ENCODE measurements at places on chromosomes 16 and 17.

DNA sequence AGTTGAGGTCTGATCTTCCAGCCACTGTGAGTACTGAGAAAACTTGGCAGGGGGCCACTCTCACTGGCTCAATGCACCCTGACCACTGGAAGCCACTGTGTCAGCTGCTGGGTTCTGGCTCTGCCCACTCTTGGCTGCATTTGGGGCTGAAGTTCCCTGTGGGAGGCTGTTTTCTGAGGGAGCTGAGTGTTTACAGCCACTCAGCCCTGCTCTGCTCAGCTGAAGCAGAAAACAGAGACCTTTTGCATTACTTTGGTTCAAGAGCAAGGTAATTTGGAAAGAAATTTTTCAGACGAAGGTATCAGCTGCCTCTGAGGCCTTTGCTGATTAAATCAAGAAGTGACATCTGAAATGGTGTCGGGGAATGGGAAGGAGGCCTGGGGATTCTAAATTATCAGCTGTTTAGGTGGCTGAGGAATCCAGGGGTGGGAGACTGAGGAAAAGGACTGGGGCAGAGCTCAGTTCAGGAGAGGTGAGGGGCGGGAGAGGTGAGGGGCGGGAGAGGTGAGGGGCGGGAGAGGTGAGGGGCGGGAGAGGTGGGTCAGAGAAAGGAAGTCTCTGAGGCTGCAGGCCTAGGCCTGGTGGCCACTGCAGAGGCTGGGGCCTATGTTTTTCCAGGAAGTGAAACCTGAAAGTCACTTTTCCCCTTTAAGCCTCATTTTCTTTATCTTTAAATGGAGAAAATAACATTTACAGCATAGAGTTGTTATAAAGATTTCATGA is at the start of gene ACSM5:
Gene ACSM5, plus strand, starts transcription at position 137 of the 723 bp plus-strand sequence. CDS start 1,951 bp downstream, outside the sequence.
- DNase-seq, result no peak

DNA sequence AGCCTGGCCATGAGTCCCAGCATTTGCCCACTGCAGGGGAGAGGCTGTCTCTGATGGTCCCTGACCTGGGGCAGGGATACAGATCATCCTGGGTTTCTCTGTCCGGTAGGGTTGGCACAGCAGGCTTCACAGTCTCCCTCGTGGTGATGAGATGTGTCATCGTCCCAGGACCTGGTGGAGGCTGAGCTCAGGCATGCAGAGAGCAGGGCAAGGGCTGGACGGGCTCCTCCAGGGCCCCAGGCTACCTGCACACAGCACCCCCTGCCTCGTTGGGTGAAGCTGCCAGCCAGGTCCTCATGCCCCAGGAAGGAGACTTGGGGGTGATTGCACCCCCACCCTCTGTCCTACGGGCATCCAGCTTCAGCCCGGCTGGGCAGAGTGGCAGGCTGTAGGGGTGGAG is 155.8 kb upstream of the GSE1 start:
- DNase-seq, result no peak

DNA sequence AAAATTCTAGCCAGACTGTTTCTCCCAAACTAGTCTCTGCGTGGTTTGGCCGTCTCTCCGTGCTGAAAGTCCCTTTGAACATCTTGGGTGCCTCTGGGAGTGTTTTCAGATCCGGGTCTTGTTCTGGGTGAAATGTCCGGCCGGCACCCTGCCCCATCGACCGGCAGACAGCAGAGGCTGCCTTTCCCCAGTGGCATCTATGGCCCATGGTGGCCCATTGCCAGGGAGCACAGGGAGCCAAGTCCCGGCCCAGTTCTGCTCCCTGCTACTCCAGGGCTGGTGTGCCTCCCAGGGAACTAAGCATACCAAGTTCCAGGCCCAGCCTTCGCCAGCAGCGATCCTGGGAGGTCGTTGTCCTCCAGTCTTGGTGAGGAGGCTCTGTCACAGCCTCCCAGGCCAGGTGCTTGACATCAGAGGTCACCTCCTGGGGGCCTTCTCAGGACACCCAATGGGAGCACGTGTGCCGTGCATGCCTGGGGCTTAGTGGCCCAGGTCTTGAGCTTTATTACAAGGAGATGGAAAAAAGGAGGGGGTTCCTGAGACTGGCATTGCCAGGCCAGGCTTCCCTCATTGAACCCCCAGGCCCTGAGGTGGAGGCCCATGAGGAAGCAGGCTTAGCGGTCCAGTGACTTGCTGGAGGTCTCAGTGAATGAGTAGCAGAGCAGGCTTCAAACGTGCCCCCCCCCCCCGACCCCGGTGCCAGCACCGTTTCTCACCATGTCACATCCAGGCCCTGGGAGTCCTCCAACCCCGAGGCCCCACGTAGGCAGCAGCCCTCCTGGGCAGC is 54.0 kb downstream of the PGS1 start:
- no peak for DNase-seq

DNA sequence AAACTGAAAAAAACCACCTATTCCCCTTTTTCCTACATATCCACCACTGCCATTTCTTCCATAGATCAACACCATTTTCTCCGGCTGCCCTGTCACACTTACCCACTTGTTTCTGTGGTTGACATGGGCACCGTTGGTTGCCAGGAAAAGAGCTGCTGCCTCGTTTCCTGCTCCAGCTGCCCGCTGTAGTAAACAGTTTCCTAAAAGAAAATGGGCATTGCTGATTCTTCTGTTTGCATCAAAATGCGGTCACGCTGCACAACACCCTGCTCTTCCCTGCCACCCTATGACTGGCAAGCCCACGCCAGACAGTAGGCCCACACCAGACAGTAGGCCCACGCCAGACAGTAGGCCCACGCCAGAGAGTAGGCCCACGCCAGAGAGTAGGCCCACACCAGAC is 46.3 kb downstream of the CYB5D2 start:
- DNase-seq, result no peak

GRCh38 chr16:1929105-1929504 is 10.9 kb upstream of the HS3ST6 start:
- DNase-seq, result no peak

- DNase-seq, result no peak
Measured at GRCh38 chr17:1650731-1651558, 1.3 kb upstream of the RILP start.

DNA sequence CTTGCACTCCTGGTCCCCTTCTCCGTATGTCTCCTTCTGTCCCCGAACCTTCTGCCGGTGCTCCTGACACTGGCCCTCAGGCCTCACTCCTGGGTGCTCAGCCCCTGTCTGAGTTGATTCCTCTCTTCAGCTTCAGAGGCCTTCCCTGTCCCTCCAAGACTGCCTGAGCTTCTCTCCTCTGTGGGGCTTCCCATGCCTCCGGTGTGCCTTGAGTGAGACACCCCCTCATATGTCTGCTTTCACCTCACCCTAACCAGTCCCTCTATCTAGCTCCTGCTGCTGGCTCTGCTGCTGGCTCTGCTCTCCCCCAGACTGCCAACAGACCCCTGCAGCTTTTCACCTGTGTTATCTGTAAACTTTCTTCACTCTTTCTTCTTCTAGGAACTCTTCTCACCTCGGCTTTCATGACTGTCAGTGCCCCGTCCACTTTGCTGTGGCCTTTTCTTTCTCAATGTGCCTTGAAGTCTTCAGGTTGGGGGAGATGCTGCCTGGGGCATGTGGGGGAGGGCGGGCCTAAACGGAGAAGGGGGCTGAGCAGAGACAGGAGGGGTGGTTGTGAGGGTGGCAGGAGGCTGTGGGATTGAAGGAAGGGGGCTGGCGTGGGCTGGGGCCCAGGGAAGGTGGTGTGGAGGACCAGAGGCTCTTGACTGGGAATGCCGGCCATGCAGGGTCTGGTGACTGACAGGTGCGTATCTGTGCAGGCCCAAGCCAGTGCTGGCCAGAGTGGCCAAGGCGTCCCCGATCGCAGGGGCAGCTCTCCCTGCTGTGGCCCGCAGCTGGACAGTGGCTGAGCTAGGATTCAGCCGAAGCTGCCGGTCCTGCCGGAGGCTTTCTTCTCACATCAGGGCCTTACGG is 81.3 kb downstream of the METRNL start:
- DNase-seq, result no peak

DNA sequence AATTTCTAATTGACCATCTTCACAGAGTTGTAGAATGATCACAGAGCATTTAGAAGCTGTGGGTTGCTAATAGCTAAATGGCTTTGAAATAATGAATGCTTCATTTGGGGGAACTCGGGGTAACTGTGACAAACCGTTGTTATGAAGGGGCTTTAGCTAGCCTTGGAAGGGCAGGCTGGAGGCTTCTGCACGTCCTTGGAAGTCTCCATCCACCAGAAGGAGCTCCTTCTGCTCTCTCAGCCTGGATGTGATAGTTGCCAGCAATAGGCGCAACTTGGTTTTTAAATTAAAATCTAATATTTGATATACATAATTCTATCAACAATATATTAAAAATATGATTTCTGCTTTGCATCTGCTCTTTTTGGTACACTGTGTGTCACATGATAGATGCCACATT is 200.5 kb downstream of the RPTOR start:
- DNase-seq, result no peak

DNA sequence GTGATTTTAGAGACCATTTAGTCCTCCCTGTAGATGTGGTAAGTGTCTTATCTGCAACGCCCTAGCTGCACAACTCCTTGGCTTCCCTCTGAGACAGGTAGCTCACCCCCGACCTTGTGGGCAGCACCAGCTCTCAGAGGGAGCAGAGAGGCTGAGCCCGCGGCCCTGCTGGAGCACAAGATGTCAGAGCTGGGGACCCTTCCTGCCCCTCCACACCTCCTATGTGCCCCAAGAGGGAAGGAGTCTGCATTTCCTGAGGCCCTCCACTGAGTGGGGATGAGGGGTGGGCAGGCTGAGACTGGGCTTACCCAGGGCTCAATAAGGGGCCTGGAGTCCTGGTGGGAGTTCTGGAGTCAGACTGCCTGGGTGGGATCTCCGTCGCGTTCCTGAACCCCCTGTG is 12.2 kb upstream of the ADGRG1 start:
- no peak for DNase-seq

DNA sequence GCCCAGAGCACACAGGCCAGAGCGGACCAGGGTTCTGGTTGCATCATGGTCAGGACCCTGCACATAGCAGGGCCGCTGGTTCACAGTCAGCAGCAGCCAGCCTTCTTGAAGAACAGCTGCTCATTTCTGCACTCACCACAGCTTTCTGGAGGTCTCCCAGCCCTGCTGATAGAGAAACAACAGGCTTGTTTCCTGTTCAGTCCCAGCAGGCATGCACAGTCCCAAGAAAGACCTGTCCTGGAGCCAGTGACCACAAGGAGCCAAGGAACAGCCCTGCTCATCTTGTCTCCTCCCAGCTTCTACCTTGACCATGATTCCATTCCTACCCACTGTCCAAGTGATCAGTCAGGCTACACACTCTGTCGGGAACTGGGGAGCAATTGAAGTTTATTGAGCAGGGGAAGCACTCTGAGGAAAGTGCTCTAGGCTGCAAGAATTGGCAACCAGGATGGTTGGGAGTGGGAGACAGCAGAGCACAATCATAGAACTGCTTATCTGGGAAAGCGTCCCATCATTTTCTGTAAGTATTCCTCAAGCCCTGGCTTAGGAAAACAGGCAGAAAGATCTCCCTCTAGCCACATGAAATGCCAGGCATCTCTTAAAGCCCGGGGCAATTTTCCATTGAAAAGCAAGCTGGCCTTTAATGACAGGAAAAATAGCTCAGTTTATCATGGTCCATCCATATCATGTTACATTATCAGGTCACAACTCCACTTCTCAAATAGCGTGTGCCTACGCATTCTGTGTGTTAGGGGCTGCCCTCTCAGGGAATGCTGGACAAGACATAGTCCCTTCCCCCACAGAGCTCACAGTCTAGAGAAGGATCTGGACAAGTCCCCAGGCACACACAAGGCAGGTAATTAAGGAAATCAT is 155.4 kb upstream of the FOXF1 start:
- no peak for DNase-seq

DNA sequence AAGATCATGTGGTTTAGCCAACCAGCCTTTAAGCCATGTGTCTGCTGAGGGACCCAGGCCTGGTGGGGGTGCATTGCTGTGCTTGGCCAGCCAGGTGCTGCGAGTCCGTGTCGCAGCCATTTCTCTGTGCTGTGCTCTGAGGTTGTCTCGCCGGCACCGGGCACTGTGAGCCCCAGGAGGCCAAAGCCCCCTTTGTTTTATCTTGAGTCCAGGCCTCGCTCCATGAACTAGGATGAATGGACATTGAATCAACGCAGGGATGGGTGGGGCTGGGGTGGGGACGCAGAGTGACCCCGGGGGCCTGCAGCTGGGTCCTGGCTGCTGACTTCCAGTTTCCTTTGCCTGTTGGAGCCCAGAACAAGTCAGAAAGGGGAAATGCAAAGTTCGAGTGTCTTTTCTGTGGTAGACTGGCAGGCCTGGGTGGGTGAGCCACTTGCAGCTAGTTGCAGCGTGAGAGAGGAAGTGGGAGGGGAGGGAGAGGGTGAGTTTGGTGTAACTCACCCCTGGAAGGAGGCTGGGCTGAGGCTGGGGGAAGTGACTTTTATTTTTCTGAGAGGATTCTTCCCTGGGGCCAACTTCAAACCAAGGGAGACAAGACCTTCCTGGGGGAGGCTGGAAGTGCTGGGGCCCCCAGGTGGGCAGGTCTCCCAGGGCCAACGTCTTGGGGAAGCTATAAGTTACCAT is 324.7 kb downstream of the SEC14L1 start:
- DNase-seq, result no peak

DNA sequence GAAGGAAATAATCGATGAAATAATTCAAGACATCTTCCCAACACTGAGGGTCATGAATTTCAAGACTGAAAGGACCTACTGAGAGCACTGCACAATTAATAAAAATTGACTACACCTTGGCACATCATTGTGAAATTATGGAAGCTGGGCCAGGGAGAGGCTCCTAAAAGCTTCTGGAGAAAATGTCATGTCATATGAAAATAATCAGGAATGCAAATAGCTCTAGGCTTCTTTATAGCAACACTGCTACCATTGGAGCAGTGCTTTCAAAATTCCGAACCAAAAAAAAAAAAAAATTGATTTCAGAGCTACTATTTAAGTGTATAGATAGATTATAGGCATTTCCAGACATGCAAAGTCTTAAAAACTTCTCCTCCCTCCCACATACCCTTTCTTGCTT is 6.4 kb upstream of the ALOX15B start:
- DNase-seq, result no peak

DNA sequence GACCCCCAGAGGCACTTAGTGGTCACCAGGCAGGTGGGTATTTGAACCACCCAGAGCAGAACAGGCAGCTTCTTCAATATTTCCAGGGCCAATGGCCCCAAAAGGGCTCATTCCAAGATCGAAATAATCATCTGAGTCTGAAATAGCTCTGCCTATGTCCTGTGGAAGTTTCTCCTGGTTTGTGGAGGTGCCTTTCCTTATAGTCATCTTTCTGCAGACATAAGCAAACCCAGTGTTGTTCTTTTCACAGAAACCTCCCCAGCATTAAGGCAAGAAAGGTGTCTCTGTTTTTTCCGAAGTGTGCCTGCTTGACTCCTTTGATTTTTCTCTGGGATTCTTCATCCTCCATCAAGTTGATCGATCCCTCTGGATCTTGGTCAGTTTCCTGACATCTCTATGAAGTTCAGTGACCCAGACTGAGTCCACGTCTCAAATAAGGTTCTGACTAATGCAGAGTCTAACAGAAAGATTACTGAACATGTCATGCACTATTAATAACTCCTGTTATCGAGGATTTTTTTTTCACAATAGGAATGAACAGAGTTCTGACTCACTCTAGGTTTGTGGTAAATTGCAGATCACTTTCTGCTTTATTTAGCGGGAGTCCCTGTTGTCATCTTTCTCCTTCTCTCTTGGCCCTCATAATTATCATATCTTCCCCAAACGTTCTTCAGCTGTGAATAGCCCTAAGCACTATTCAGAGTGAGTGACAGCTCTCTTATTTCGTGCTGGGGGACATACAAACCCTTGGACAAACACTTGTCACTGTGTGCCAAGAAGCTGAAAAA is 1.5 kb downstream of the LRRC3C start:
- no peak for DNase-seq

All from NCI-H2081 (cell line).